Placental pericyte (primary cell): ENCODE measurements at places on chromosomes 3 and 15. TPM values are rescaled to one million over a fixed set of nuclear protein-coding genes. Genes with fewer than 3 reads are reported as not detected.

The SNX1 gene
- total RNA-seq = 35.6 and 46.6 TPM in 2 replicates

The SERINC4 gene
- total RNA-seq = not detected in 2 replicates

The LYZL4 gene
- total RNA-seq = not detected in 2 replicates

The XCR1 gene
- not detected in 2 replicates for total RNA-seq

The ZNF774 gene
- 0.44 and 1.3 TPM in 2 replicates for total RNA-seq

The SLC15A2 gene
- total RNA-seq = under 0.01 and 0.22 TPM in 2 replicates

The CLDN11 gene
- total RNA-seq = 195 and 1,687 TPM in 2 replicates

The ECE2 gene
- total RNA-seq = not detected in 2 replicates

The SENP8 gene
- total RNA-seq = 1.1 TPM in 2 replicates

The CYP8B1 gene
- total RNA-seq = not detected in 2 replicates

The TF gene
- total RNA-seq = 0.29 and 0.44 TPM in 2 replicates

The SEMA3G gene
- total RNA-seq = under 0.01 TPM in 2 replicates

The DPP8 gene
- total RNA-seq = 28.7 and 39.4 TPM in 2 replicates

The FOXL2NB gene
- 0.66 and 24.1 TPM in 2 replicates for total RNA-seq

The CCDC54 gene
- total RNA-seq = not detected in 2 replicates

The GABRR3 gene
- total RNA-seq = not detected in 2 replicates

The SH2D7 gene
- total RNA-seq = not detected in 2 replicates
